AML-193 (cell line): ENCODE measurements at places on chromosomes 16 and 17.

GRCh38 chr17:52674686-52675085 is 516.2 kb upstream of the CA10 start:
- DNase-seq: no peak

DNA sequence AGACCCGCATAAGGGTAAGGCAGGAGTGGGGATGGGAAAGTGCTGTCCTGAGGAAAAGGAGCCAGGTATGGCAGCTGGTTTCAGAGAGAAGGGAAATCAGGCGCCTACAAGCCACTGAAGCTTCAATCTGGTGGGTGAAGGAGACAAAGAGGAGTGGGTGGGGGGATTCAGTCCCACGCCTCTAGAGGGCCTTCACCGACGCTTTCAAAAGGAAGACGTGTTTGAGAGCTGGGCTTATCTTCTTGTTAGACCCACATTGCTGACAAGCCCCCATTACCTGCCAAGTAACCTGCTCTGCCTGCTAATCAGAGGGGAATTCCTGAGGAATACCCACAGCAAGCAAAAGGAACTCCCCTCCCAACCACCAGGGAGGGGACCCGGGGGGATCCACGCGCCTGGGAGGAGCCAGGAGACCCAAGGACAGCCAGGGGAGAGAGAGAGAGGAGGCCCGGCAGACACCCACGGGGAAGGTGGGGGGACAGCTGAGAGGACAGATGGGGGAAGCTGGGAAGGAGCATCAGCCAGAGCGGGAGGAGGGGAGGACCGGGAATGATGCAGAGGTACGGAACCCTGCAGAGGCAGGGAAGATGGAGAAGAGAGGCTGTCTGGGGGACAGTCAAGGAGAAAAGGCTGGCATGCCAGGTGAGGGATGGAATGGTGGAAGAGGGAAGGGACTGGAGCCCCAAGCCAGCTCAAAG is 1.0 kb downstream of the MTMR4 start:
- DNase-seq: no peak

- DNase-seq: peak; percentile 47
Observed at GRCh38 chr17:13931800-13932460, 137.4 kb upstream of the COX10 start.

DNA sequence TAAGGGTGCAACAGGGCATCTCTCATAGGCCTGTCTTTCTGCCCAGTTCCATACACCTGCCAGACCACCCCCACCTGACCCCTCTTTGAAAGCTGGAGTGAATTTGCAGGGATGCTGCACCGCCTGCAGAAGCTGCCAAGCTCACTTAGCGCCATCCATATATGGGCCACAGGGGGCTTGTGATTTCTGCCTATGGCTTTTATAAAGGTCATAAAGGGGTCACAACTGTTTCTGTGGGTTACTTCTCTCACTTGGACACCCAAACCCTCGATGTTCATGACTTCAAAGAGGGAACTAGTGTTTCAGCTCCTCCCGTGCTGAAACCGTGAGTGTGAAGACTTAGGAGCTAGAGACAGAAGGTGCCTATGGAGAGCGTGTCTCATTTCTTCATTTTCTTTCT is 23.9 kb upstream of the MEAK7 start:
- peak; percentile 4 for DNase-seq

GRCh38 chr17:57210972-57211411 is 45.3 kb upstream of the MSI2 start:
- no peak for DNase-seq

DNA sequence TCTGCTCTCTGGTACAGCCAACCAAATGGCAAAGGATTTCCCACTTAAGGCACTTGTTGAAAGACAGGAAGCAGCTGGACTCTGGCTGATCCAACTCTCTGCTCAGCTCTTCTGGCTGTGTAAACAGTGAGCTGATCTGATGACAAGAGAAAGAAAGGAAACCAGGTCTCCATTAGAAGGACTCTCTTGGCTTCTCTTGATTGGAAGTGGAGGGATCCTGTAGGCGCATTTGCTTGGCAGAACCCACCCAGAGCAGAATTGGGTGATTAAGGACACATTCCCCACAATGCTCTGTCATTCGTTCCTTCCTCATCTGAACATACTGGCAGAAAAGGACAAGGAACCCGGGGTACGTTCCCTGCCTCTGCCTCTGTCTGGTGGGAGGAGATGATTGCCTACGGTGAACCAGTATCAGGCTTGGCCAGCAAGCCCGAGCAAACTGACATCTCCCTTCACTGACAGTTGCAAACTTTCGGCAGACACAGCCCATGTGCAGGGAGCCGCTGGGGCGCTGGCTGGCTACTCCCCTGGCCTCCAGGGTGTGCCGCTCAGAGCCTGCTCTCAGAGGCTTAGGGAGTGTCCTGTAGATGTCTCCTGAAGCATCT is 29.1 kb downstream of the LDHD start:
- DNase-seq: peak; percentile 25

DNA sequence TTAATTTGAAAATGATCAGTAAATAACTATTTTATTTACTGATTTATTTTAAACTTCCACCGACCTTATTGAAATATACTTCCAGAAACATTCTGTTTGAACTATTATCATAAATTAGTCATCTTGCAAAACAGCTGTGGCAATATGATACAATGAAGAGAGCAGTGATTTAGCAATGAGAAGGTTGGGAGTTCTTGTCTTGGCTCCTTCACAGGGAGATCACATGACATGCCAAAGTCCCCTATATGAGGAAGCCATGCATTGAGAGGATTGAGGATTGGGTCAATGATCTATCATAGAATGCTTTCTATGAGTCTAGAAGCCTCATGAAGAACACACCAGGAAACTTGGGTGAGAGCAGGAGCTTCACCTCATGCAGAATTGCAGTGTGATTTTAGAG is 222.7 kb downstream of the LGALS9B start:
- no peak for DNase-seq

- DNase-seq: no peak
Observed at GRCh38 chr17:15232517-15232915, 32.6 kb downstream of the PMP22 start.

DNA sequence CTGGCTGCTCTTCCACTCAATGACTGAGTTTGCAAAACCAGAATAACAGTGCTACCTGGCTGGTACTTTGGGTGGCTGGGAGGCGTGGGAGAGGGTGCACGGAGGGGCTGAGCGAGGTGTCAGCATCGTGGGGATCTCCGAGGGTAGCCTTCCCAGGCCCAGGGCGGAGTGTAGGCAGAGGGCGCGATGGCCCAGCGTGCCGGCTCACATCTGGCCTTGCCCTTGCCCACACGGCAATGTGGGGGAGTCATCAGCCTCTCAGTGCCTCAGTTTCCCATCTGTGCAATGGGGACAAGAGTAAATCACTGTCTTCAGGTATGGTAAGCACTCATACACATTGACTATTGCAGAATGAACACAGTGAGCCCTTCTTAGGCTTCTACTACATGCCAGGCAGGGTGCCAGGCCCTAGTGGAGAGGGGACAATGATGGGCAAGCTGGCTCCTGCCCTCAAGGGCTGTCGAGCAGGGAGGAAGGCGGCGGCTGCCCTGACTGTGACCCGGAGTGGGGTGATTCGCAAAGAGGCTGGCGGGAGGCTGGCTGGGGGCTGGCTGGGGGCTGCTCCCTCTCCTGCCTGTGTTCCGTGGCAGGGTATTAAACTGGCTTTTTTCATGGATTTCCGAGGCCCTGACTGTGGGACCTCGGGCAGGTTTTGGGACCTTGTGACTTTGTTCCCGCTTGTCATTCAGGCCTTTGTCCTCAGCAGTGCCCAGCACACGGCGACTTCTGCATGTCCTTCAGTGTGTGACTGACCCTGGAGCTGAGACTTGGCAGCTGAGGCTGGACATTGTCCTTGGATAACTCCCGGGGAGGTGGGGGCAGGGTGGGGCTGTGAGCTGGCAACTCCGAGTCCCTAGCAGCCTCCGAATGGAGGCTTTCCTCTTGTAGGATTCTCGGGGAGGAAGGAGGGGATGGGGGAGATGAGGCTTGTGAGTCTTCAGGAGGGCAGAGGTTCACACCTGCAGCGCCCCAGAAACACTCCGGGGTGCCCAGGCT is 243.1 kb downstream of the SEC14L1 start:
- DNase-seq: no peak

DNA sequence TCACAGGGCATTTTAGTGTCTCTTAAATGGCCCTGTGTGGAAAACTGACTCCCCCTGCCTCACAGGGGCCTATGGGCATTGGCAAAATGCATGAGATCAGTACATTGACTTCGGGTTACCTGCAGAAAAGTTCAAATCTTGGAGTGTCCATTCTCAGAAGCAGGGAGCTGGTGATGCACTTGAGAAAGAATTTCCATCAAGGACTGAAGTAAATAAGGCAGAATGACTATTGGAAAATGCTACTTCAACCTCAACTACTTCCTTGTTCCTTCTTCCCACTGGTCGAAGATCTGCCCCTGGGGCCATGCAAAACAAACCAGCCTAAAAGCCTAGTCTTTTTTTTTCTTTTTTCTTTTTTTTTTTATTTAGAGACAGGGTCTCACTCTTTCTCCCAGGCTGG is 13.8 kb upstream of the GSDMA start:
- no peak for DNase-seq

GRCh38 chr16:76819226-76819916 is 371.6 kb upstream of the MON1B start:
- DNase-seq: no peak

DNA sequence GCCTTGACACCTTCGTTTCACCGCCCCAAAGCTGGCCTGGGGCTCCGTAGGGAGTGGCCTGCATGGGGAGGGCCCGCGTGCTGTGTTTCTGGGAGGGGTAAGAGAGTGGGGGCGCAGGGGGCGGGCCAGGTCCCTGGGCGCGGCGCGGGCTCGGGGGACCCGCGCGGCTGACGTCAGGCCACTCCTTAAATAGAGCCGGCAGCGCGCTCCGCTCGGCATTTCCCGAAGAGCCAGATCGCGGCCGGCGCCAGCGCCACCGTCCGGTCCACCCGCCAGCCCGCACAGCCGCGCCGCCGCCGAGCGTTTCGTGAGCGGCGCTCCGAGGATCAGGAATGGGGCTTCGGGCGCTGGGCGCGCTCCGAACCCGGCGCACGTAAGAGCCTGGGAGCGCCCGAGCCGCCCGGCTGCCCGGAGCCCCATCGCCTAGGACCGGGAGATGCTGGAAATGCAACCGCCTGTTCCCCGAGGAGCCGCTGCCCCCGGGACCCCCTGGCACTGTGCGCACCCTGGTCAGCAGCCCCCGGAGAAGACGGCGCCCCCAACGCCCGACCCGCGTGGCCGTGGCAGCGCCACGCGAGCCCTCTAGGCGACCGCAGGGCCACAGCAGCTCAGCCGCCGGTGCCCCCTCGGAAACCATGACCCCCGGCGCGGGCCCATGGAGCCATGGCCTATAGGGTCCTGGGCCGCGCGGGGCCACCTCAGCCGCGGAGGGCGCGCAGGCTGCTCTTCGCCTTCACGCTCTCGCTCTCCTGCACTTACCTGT is at the start of gene HS3ST2:
Gene HS3ST2, plus strand, starts transcription at position 215 of the 763 bp plus-strand sequence. Its CDS starts 449 bp downstream, at position 664.
- no peak for DNase-seq

DNA sequence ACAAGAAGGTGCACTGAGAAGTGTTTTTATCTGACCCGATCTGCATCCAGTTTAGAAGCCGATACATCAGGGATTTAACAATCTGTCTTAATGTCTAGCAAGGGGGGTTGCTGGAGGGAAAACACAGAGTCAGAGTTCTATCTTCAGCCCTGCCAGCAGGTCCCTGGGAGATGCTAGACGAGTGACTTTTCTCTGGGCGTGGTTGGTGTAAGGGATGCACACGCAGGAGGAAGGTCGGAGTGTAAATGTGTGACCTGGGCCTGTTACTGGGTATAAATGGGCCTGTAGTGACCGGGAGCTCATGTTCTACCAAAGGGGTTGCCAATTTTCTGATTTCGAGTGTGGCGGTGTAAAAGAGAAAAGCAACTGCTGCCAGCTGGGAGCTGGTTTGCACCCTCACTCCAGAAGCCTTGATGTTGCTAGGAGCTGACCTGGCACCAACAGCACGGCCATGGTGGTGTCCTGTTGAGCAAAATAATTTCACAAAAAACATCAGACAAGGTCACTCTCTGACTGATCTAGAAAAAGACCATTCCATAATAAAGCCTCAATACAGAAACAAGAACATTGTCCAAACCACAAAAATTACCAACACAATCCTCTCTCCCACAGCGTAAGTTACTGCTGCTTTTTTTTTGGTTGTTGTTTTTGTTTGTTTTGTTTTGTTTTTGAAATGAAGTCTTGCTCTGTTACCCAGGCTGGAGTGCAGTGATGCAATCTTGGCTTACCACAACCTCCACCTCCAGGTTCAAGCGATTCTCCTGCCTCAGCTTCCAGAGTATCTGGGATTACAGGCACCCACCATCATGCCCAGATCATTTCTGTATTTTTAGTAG is 1.3 kb upstream of the KCTD13 start:
- no peak for DNase-seq

- DNase-seq: no peak
Observed at GRCh38 chr17:75834279-75834920, 9.8 kb downstream of the UNC13D start.

- DNase-seq: no peak
Observed at GRCh38 chr16:59886021-59886420, 1151.9 kb upstream of the GOT2 start.

GRCh38 chr17:81954131-81955057 is 6.6 kb downstream of the NOTUM start:
- DNase-seq: no peak

GRCh38 chr17:1617620-1618174 is 10.9 kb downstream of the SLC43A2 start:
- no peak for DNase-seq

- DNase-seq: no peak
Observed at GRCh38 chr17:5508810-5509209, 22.4 kb downstream of the MIS12 start.

GRCh38 chr16:67882374-67883145 is 2.1 kb upstream of the NRN1L start:
- no peak for DNase-seq

GRCh38 chr17:56822725-56823124 is 11.0 kb downstream of the C17orf67 start:
- DNase-seq: no peak

- DNase-seq: peak; percentile 96
Observed at GRCh38 chr17:30116661-30117551, at the start of gene NSRP1. Gene NSRP1 (plus strand): TSS chr17:30116816. CDS start chr17:30116844, 28 bp downstream.

DNA sequence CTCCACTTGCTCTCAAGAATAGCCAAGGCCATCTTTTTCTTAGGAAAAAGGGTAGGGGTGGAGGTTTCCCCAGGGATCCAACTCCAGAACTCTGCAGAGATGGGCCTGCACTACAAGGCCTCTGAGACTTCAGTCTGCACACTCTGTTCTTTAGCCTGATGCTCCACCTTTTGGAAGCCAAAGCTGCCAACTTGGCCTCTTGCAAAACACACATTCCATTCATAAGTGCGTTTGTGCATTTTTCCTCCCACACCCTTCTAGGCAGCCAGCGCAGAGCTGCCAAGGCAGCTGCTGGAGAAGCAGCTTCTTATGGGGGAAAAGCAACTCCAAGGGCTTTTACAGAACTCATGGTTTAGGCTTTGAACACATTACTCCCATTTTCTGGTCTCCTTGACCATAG is 45.3 kb downstream of the REXO5 start:
- no peak for DNase-seq

- DNase-seq: no peak
Observed at GRCh38 chr16:50276801-50277555, 10.6 kb downstream of the ADCY7 start.

GRCh38 chr16:11752856-11753255 is 10.2 kb upstream of the TXNDC11 start:
- no peak for DNase-seq
